ENCODE measurements at places on chromosomes 2 and 18. TPM values are rescaled to one million over a fixed set of nuclear protein-coding genes. Genes with fewer than 3 reads are reported as not detected.

GALNT14 gene
- 3.1 TPM for total RNA-seq

SKOR2 gene
- total RNA-seq = not detected

SLC5A7 gene
- total RNA-seq = not detected

TET3 gene
- total RNA-seq = 17.1 TPM

TCF23 gene
- total RNA-seq = not detected

UGT1A6 gene
- total RNA-seq = 549 TPM

MOCOS gene
- 30.4 TPM for total RNA-seq

EDAR gene
- not detected for total RNA-seq

CLHC1 gene
- 27.1 TPM for total RNA-seq

NDC80 gene
- total RNA-seq = 71.7 TPM

TPGS2 gene
- 59.5 TPM for total RNA-seq

CCDC74B gene
- 1.9 TPM for total RNA-seq

RBKS gene
- 6.8 TPM for total RNA-seq

REG3A gene
- total RNA-seq = not detected

ALPP gene
- 47.5 TPM for total RNA-seq

GPC1 gene
- total RNA-seq = 302 TPM

KIAA2012 gene
- total RNA-seq = not detected

DYSF gene
- total RNA-seq = 10.6 TPM

ORC4 gene
- 28.4 TPM for total RNA-seq

PIEZO2 gene
- total RNA-seq = not detected

POTEJ gene
- total RNA-seq = not detected

ADRA2B gene
- 0.55 TPM for total RNA-seq

L3MBTL4 gene
- not detected for total RNA-seq

TRIB2 gene
- 18.9 TPM for total RNA-seq

SCYGR2 gene
- total RNA-seq = not detected

RNF152 gene
- total RNA-seq = not detected

TBR1 gene
- total RNA-seq = not detected

TUBA3D gene
- not detected for total RNA-seq

TEX44 gene
- not detected for total RNA-seq

SGO2 gene
- total RNA-seq = 25.0 TPM

SH3YL1 gene
- total RNA-seq = 84.7 TPM

DSC3 gene
- not detected for total RNA-seq

RESP18 gene
- not detected for total RNA-seq

DUSP2 gene
- total RNA-seq = 5.2 TPM

FSHR gene
- total RNA-seq = not detected

REG3G gene
- total RNA-seq = not detected

THUMPD2 gene
- total RNA-seq = 7.9 TPM

SERPINB10 gene
- not detected for total RNA-seq

EPB41L3 gene
- not detected for total RNA-seq

IL1RL2 gene
- total RNA-seq = 1.2 TPM

MYO5B gene
- total RNA-seq = 25.4 TPM

KCTD1 gene
- 20.7 TPM for total RNA-seq

RUFY4 gene
- total RNA-seq = not detected

FBXO15 gene
- total RNA-seq = 2.2 TPM

SOX11 gene
- total RNA-seq = not detected

ALKAL2 gene
- not detected for total RNA-seq

ERICH2 gene
- 2.0 TPM for total RNA-seq

TMEM163 gene
- total RNA-seq = 2.4 TPM

All from PC-9 (cell line).